ENCODE measurements at places on chromosomes 16 and 17. TPM values are rescaled to one million over a fixed set of nuclear protein-coding genes. Genes with fewer than 3 reads are reported as not detected.

- DNase-seq, result no peak
Measured at GRCh38 chr17:42438600-42439567, 15.8 kb upstream of the CAVIN1 start.

- DNase-seq, result no peak
Measured at GRCh38 chr17:78170692-78171590, 2.6 kb downstream of the SYNGR2 start.

- no peak for DNase-seq
Measured at GRCh38 chr16:85492295-85492864, 120.7 kb upstream of the GSE1 start.

DNA sequence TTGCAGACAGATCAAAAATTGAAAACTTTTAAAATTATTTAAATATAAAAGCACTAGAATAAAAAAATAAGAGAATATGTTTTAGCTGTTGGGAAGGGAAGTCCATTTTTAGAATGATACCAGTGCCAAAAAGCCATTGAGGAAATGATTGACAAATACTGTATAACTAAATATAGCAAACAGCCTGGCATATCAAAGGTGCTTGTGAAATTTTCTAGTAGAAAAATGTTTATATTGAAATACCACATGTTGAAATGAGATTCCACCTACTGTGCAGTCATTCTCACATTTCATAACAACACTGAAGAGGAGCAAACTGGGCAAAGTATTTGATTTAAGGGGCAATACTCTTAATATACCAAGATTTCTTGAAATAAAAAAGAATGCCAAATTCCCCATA, 183.5 kb downstream of the PHKB start:
- DNase-seq, result no peak

DNA sequence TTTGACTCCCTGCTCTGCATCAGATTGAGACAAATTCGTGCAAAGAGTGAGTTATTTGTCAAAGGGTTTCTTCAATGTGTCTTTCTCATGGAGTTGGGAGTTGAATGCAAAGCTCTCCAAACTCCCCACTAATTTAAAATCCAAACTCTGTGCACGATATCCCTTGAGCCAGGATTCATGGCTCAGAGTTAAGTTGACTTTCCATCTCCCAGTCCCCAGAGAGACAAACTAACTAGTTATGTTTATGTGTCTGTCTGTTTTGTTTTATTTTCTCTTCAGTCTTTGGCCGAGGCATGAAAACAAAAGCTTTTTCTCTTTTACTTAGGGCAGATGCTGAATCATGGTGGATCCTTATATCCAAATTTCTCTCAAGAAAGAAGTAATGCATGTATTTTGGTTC, 570.0 kb upstream of the CDH5 start:
- DNase-seq, result no peak

DNA sequence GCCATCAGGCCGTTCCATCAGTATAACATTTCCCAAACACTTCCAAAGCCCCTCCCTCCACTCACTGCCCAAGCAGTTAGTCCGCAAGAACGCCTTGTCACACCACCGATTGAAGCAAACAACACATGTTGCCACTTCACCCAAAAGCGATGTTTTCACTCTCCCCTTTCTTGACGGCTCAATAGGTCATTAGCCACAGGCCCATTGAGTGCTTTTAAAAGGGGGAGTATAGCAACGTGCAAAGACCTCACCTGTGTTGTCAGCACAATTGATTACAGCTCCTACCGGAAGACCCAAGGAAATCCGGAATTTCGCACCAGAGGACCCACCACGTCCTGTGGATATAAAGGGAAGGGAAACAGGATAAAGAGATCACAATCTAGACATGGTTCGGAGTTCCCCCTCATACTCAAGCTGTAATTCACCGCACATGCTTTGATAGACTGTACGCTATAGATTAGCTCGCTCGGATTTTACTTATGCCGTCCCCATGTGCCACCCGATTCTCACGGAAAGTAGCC, 690 bp downstream of the RPL23 start:
- DNase-seq, result no peak

- DNase-seq, result peak; percentile 15
Measured at GRCh38 chr17:60577147-60577915, 22.7 kb upstream of the PPM1D start.

GRCh38 chr16:26710450-26710849, 356.3 kb upstream of the C16orf82 start:
- DNase-seq, result no peak

DNA sequence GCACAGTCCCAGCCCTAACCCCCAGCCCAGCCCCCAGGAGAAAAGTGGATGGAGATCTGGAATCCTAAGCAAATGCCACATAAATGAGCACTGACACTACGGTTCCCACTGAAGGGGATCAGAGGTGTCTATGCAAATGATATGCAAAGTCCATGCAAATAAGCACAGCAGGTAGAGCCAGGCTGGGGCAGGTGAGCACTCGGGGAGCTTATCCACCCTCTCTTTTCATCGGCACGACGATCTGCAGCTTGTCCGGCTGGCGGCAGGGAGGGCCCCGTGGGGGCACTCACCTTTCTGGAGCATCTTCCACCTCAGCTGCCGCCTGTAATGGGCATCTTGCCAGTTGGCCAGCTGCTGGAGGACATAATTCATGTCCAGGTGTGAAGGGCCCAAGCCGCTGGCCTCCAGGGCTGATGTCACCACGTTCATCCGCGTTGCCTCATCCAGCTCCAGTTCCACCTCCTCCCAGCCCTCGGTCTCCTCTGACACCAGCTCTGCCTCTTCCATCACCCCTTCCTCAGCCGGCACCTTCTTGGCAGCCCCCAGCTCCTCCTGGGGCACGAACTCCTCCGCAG, 9.9 kb downstream of the HAP1 start:
- DNase-seq, result no peak

- no peak for DNase-seq
Measured at GRCh38 chr16:51630076-51630475, 479.0 kb upstream of the SALL1 start.

DNA sequence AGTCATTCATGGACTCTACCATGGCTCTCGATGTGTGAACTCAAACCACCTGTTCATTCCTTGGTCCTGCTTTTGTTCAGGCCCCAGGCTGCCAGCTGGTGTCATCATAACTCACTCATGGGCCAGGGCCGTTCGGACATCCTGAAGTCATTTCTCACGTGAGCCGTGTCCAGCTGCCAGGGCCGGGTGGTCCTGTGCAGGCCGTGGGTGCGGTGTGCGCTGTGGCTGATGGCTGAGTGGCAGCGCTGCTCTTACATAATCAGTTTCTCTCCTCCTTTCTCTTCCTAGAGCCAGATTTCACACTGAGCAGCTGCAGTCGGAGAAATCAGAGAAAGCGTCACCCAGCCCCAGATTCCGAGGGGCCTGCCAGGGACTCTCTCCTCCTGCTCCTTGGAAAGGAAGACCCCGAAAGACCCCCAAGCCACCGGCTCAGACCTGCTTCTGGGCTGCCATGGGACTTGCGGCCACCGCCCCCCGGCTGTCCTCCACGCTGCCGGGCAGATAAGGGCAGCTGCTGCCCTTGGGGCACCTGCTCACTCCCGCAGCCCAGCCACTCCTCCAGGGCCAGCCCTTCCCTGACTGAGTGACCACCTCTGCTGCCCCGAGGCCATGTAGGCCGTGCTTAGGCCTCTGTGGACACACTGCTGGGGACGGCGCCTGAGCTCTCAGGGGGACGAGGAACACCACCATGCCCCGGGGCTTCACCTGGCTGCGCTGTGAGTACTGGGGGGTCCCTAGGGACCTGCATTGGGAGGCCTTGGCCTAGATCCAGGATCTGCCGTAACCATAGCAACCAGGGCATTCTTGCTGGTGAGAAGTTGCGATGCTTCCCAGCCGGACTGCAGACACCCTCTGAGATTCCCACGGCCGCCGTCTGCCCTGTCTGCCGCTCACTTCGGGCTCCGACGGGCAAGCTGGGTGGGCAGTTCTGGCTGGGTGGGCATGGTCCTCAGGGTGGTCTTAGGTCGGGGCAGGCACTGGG, at the start of gene IL34:
TSS of gene IL34 (plus strand) at position 300 of the 982 bp plus-strand sequence. CDS start at position 689, 389 bp downstream.
- no peak for DNase-seq

- DNase-seq, result no peak
Measured at GRCh38 chr16:11706180-11706742, 36.4 kb downstream of the TXNDC11 start.

GRCh38 chr16:70337814-70338213, 8.9 kb upstream of the DDX19A start:
- DNase-seq, result no peak

GRCh38 chr16:1659031-1659430, 19.0 kb upstream of the JPT2 start:
- DNase-seq, result no peak

- no peak for DNase-seq
Measured at GRCh38 chr16:51532551-51532950, 381.5 kb upstream of the SALL1 start.

GRCh38 chr17:79684132-79684985, 46.4 kb upstream of the ENPP7 start:
- no peak for DNase-seq

DNA sequence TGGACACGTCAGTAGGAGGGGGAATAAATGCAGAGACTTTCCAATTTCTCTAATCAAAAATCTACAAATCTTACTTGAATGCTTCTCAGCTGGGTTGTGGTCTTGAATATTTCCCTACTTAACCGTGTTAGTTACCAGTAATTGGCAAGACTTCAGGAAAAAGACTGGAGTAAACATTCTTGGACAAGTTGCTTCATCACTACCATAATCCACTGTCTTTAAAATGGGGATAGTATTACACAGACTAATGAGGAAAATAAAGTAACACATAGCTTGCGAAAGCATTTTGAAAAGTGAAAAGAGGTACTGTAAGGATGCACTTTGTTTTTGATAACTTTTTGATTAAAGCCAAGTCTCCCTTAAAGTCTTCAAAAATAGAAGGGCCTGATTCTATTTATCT, 18.4 kb downstream of the MYH1 start:
- no peak for DNase-seq

DNA sequence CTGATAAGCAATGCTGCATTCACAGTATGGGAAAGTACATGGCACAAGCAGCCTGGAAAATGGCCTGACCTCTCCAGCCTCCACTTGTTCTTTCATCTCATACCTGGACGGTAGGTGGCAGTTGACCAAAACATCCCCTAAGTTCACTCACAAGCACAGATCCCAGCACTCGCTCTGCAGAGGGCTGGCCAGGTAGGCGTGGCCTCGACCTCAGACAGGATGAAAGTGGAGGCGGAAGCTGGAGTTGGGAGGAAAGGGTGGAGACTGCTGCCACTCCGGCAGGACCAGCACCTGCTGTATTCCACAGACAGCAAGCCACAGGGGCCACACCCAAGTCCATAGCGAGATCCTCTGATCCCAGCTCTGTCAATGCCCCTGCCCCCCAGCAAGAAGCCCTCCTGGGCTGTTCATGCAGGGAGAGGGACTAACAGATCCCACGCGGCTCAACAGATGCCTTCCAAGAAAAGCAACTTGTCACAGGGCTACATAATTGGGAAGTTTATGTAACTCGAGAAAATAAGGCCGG, 31.3 kb downstream of the ZCCHC14 start:
- peak; percentile 87 for DNase-seq

DNA sequence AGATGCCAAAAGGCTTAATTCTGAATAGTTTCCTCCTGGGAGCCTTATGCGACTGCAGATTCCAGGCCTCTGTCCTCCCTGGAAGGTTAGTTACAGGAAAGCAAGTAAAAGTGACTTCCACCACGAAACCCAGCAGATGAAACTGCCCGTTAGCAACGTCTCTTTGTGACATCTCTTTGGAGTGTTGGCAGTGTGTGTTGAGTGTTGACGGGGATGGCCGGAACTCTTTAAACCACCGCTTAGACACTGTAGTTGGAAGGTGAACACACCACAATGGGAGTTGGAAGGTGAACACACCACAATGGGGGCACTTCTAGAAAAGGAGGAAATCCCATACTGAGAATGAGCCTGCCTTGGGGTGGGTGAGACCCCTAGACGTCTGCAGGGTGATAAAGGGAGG, 858 bp downstream of the SKAP1 start:
- no peak for DNase-seq

GRCh38 chr16:87740441-87740840, 25.3 kb downstream of the KLHDC4 start:
- DNase-seq, result no peak

- no peak for DNase-seq
Measured at GRCh38 chr16:88746506-88746905, 38.5 kb downstream of the PIEZO1 start.

DNA sequence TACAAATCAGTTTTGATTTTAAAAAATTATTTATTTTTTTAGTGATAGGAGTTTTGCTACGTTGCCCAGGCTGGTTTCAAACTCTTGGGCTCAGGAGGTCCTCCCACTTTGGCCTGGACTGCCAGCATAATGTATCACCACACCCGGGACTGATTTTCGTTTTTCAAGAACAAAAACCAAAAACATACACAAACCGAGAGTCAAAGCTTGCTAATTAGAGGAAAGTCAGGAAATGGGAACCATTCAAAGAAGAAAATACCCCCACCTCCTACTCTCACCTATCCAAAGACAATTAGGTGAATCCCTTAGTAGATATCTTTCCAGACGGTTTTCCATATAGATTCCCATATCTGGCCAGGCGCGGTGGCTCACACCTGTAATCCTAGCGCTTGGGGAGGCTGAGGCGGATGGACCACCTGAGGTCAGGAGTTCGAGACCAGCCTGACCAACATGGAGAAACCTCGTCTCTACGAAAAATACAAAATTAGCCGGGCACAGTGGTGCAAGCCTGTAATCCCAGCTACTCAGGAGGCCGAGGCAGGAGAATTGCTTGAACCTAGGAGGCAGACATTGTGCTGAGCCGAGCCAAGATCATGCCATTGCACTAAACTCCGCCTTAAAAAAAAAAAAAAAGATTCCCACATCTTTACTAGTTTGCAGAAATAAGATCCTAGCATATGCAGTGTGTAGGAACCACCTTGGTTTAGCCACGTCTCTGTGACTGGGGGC, 883 bp upstream of the SPN start:
- no peak for DNase-seq

GRCh38 chr17:82780971-82781893, 29.4 kb downstream of the TBCD start:
- no peak for DNase-seq

DNA sequence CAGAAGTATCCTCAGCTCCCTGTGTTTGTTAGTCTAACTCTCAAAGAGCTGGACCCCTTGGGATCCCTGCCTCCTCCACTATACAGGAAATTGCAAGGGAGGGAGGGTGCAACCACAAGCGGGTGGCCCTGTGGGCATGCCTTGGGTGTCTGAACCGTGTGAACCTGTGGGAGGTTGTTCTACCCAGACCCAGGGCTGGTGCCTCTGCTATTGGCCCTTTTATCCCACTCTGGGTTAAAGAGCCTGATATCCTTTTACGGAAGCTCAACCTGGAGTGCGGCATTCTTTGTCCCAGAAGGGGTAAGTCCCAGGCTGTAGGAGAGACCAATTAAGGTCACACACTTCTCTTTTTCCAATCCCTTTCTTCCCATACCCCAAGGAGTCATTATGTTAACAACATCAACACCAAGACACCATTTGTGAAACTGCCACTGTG, 53.4 kb downstream of the ARSG start:
- DNase-seq, result peak; percentile 45

RNF222 gene
- total RNA-seq, result not detected

NACA2 gene
- not detected for total RNA-seq

CD300A gene
- total RNA-seq, result not detected

NEUROD2 gene
- not detected for total RNA-seq

ZFPM1 gene
- 0.40 TPM for total RNA-seq

PRSS8 gene
- not detected for total RNA-seq

ASGR1 gene
- total RNA-seq, result 1.2 TPM

CDK12 gene
- total RNA-seq, result 19.1 TPM

TGFB1I1 gene
- 20.7 TPM for total RNA-seq

MPP3 gene
- 17.7 TPM for total RNA-seq
